Ovary (tissue), 10 donors: ENCODE measurements at places on chromosomes 11 and 22.

GRCh38 chr22:35250156-35250555 lies 7.1 kb upstream of the HMGXB4 start:
- DNase-seq, result no peak

DNA sequence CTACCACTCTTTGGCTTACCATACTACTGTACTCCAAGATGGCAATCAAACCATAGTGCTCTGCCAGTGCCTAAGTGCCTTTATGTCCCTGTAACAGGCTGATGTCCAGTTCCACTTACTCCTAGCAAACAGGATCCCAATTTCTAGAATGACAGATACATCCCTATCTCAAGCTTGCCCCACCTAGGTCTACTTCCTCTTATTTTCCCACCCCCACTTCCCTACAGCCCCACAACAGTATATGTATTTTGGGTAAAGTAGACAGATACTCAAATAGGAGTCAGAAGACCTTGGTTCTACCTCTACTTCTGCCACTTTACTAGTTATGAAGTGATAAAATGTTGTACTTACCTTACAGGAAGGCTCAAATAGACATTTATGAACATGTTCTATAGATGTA lies 24.1 kb downstream of the SIK3 start:
- DNase-seq, result no peak

GRCh38 chr22:21657360-21658032 lies 8.3 kb upstream of the PPIL2 start:
- DNase-seq, result no peak

DNA sequence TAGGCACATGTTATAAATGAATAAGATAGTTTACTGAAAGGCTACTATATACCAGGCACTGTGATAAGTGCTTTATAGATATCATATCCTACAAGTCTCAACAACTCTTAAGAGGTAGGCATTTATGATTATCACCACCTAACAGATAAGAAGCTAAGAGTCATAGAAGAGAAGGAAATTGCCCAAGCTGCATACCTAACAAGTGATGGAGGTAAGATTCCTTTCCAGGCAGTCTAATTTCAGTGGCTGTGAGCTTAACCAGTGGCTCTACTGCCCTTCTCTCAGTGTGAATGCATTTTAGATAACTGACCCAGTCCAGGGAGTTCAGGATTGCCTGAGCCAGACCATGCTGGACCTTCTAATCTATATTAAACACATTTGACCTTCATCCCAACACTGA lies 39.2 kb downstream of the HEPHL1 start:
- no peak for DNase-seq

DNA sequence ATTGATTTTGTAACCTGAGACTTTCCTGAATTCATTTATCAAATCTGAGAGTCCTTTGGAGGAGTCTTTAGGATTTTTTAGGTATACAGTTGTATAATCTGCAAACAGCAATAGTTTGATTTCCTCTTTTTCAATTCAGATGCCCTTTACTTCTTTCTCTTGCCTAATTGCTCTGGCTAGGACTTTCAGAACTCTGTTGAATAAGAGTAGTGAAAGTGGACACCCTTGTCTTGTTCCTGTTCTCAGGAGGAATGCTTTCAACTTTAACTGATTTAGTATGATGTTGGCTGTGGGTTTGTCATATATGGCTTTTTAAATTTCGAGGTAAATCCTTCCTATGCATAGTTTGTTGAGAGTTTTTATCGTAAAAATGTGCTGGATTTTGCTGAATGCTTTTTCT lies 227.4 kb downstream of the CSNK2A3 start:
- DNase-seq, result no peak

GRCh38 chr22:25899566-25899965 lies 157.6 kb downstream of the MYO18B start:
- DNase-seq, result no peak

DNA sequence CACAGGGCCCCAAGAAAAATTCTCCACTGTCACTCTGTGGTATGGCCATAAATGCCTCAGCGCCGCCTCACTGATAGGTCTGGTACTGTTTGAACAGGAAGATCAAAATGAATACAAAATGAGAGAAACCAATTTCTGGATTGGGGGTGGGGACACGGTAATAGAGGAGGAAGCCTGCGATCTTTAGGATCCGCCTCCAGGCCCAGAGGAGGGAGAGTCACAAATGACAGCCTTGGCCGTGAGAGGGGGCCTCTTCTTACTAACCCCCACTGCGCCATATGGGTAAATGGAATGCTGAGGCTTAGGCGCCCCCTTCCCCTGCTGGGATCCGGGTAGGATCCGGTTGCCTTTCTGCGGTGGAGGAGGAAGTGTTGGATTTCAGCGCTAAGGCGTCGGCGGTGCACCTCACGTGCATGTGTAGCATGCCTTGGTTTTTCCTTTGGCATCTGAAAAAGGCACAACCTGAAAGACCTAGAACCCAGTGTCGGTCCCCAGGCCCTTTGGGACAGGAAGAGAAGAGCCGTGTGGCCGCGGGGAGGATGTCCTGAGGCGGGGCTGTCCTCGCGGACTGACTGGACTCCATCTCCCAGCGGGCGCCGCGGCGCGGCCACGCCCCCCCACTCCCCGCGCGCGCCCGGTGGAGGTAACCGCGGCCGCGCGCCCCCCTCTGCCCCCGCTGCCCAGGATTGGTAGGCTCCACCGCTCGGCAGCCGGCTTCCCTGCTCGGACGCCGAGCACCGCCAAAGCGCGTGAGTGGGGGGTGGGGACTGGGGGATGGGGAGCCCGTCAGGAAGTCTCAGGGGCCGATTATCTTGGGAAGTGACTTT lies 718 bp upstream of the MADD start:
- peak; percentile 91 for DNase-seq

DNA sequence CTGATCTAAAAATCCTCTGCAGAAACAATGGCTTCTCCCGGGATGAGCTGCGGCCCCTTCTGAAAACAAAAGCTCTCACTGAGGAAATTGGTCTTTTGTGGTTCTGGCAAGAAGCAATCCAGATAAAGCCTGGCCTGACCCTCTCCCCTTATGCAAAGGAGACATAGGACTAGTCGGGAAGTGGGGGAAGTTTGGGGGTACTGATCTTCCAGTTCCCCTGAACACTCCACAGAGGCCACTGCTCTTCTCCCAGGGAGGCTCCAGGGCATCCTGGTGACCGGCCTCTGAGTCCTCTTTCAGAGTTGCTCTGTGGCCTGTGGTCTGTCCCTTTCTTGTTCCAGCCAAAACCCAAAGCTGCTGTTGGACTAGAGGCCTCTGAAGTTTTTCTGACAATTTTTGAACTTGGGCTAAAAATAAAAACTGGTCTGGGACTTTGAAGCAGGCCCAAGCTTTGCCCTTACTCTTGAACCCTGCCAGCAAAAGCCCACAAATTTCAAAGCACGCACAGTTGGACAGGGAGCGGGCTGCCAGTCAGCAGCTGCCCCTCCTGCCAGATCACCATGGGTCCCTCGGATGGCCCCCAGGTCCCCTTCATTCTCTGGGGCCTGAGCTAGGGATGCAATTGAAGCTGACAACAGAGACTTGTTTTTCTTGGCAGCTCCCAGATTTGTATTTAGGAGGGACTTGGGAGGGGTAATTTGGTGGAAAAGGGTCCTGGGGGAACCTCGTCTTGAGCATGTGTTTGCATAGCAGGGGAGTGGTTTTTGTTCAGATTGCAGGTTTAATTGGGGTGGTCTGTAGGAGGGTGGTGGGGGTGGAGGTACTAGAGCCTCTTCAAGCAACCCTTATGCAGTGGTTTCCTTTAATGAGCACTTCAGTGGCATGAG lies 381.6 kb upstream of the CADM1 start:
- DNase-seq, result no peak

- no peak for DNase-seq
These were observed 156.8 kb downstream of the MYO18B start for GRCh38 chr22:25898707-25899365.

DNA sequence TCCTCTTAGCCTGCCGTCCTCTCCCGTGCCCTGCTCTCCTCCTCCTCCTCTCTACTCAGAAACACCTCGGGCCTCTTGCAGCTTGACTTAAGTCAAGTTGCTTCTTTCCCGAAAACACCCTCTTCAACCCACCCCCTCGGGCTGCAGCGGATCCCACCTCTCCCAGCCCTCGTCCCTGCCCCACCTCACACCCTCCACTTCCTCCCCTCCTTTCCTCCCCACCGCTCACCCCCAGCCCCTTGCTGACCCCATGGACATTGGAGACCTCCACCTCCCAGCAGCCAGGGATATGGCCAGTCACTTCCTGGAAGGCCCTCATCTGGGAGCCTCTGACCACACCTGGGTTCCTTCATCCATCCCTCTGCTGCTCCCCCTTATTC lies 8.5 kb upstream of the CYTH4 start:
- no peak for DNase-seq

DNA sequence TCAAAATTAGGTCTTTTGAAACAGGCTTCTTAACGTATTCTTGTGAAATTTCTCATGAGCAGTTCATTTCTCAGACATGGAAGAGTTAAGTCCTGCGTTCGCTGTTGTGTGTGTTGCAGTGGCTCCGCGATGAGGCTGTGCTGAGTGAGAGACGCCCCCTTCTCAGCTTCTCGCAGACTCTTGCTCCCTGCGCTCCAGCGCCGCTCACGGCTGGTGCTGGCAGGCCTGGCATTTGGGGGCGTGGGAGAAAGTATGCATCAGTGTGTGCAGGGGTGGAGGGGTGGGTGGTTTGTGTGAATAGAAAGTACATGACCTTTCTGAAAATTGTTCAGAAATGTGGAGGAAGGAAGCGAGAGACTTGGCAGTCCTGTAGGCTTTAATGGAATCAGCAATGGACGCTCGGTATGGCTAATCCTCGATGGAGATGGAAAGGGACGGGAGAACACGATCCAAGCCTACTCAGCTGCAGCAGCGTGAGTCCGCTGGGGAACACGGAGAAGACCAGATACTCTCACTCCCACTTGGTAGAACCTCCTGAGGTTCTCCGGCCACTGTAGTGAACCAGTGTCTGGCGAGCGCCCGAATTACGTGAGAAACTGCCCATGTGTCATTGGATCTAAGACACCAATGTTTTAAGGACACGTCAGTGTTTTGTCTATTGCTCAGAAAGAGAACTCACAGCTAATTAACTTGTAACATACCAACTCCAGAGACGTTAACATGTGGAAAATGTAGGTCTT lies 5.9 kb downstream of the TAB1 start:
- DNase-seq, result peak; percentile 59

- DNase-seq, result no peak
These were observed 58.4 kb downstream of the RTL6 start for GRCh38 chr22:44439356-44440223.

GRCh38 chr22:38305471-38306448 lies 11.5 kb downstream of the CSNK1E start:
- no peak for DNase-seq

- DNase-seq, result no peak
These were observed 2.1 kb downstream of the ACCSL start for GRCh38 chr11:44049832-44050231.

- DNase-seq, result no peak
These were observed 29.6 kb downstream of the SNX19 start for GRCh38 chr11:130886704-130887103.

DNA sequence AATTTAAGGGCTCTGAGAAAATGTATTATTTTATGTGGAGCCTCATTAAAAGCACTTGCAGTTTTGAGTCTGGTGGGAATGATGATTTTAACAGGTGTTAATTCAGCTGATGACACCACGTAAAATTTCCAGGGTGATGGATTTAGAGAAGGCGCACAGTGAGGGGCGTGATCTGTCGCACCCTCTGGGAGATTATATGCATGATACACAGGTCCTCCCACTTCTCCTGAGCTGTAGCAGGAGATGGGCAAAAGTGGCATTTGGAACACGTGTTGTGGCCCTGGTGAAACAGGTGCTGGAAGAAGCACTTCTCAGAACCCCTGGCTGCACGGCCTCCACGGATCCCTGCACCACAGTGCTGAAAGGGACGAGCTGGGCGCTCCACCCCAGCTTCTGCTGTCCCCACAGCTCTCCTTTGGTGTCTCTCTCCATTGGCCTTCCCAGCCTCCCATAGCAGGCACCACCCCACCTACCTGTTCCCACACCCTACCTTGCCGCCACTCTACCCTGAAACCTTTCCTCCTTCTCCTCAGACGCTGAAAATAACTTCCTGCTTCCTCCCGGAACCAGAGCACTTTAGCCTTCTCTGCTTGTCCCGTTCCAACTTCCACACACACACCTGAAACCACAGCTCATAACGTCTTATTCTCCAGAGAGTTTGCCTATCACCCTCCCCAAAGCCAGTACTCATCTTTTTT lies 6.9 kb upstream of the SORL1 start:
- no peak for DNase-seq

- DNase-seq, result no peak
These were observed 6.7 kb downstream of the SMTN start for GRCh38 chr22:31087744-31088215.

DNA sequence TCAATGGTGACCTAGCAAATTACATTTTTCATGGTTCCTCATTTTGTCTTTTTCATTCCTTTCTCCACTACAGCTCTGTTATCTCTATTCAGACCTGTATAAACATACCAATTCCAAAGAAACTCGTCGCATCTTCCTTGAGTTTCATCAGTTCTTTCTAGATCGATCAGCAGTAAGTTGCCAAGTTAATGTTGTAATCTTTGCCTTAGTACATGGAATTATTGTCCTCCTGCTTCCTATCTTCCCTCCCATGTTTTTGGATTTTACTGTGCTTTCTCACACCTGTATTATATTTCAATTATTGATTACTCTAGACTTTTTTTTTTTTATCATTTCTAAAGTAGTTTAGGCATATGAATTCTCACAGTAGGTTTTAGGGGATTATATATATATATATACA lies 69.5 kb upstream of the GRIK4 start:
- DNase-seq, result no peak

GRCh38 chr11:37105427-37105826 lies 507.4 kb upstream of the RAG2 start:
- DNase-seq, result no peak
